ENCODE measurements at places on chromosomes 3 and 15. TPM values are rescaled to one million over a fixed set of nuclear protein-coding genes. Genes with fewer than 3 reads are reported as not detected.

DNA sequence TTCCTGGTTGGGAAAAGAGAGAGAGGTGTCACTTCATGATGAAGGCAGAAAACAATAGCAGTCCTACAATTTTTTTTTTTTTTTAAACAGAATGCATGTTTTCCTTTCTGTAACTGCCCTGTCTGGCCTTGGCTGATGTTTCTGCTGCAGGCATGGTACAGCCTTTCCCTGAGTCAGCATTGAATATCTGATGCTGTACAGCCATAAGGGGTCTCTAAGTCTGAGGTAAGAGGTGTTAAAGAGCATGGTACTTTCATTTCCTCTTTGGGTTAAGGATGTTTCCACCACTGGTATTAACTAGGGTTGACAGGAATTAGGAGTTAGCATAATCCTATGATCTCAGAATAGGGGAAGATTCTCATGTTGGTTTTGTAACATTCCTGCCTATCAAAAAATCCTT is 147.4 kb downstream of the CHST2 start:
- no peaks in the 10 kb centered on the region for H3K27me3 ChIP-seq
- no peak overlapping the region for H3K27ac ChIP-seq
- no peak for DNase-seq
- peaks cover 5% of the 10 kb centered on the region for H3K4me1 ChIP-seq

DNA sequence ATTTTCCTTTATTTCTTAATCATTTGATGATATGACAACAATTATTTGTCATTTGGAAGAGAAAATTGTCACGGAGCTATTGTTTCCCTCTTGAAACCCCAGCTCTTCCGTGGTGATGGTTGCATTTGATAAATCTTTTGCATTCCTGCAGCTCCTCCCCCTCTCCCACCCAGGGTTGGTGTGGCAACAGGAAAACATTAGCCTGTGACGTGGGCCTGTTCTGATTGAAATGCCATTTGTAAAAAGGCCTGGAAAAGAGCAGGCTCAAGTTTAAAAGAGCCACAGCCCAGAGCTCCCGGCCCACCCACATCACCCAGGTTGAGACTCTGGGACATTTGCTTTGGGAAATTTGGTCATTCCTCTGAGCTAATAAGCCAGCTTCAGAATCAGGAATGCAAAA is 282.5 kb downstream of the RPLP1 start:
- no peaks in the 10 kb centered on the region for H3K4me1 ChIP-seq
- H3K27ac ChIP-seq, result no peak overlapping the region
- H3K4me3 ChIP-seq, result no peak overlapping the region
- peaks cover 4% of the 10 kb centered on the region for H3K27me3 ChIP-seq

- no peaks in the 10 kb centered on the region for H3K4me1 ChIP-seq
- no peak overlapping the region for H3K27ac ChIP-seq
- H3K36me3 ChIP-seq, result no peaks in the 10 kb centered on the region
- DNase-seq, result no peak
These were observed 1121.2 kb downstream of the SI start for GRCh38 chr3:163957072-163957471.

DNA sequence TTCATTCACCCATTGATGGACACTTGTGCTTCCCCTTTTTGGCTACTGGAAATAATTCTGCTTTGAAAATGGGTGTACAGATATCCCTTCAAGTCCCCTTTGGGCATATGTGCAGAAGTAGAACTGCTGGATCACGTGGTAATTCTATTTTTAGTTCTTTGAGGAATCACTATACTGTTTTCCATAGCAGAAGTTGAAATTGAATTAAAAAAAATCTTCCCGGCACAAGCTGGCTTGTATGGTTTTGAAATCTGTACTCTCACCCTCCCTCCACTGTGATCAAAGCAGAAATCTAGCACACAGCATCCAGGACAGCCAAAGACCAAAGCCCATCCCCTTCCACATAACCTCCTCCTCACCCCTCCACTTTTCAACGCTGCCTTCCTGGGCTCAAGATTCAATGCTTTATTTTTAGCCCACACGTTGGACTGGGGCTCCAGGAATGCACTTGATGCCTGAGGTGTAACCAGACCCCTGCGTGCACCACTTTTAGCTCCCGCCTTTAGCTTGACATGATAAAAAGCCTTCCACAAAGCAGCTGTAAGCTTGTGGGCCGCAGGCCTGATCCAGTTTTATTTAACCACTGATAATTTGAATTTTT is 29.9 kb downstream of the TMEM40 start:
- peaks cover 1% of the 10 kb centered on the region for H3K27me3 ChIP-seq
- DNase-seq, result no peak
- H3K27ac ChIP-seq, result no peak overlapping the region
- no peak overlapping the region for H3K4me3 ChIP-seq
- no peaks in the 10 kb centered on the region for H3K36me3 ChIP-seq
- no peaks in the 10 kb centered on the region for H3K4me1 ChIP-seq

DNA sequence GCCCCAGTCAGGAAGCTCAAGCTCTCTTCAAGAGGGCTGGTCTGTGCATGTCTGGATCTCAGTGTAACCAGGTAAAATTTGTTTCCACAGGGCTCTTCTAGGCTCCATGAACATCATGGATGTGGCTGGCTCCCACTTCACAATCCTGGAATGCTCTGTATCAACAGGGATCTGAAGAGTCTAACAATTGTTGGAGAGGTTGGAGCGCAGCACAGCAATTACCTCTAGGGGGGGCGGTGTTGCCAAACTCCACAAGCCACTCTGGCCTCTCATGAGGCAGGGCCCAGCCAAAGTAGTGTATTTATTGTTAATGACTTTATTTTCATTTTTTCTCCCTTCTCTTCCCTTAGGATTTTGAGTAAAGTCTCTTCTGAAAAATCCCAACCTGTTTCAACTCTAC is 6.1 kb upstream of the EIF2B5 start:
- no peaks in the 10 kb centered on the region for H3K36me3 ChIP-seq
- no peaks in the 10 kb centered on the region for H3K27me3 ChIP-seq
- H3K27ac ChIP-seq, result no peak overlapping the region
- no peak overlapping the region for H3K4me3 ChIP-seq

GRCh38 chr3:119639494-119640350 is 20.7 kb downstream of the POPDC2 start:
- H3K4me3 ChIP-seq, result no peak overlapping the region

- H3K4me3 ChIP-seq, result no peak overlapping the region
- DNase-seq, result no peak
- H3K27me3 ChIP-seq, result no peaks in the 10 kb centered on the region
- H3K27ac ChIP-seq, result no peak overlapping the region
- H3K36me3 ChIP-seq, result peaks cover 14% of the 10 kb centered on the region
- no peaks in the 10 kb centered on the region for H3K4me1 ChIP-seq
These were observed 39.2 kb downstream of the CCK start for GRCh38 chr3:42226470-42227425.

DNA sequence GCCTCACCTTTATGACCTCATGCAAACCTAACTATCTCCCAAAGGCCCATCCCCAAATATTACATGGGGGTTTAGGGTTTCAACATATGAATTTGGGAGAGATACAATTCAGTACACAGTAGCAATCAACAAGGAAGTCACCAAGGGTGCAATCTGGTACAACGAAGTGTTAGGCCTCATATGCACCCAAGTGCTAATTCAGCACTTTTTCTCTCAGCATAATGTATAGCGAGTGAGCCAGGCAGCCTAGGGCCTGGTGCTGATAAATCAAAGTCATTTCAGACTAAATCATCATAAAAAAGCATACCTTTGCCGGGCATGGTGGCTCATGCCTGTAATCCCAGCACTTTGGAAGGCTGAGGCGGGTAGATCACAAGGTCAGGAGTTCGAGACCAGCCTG is 11.7 kb upstream of the KBTBD8 start:
- peaks cover 3% of the 10 kb centered on the region for H3K27me3 ChIP-seq
- no peaks in the 10 kb centered on the region for H3K4me1 ChIP-seq
- no peaks in the 10 kb centered on the region for H3K36me3 ChIP-seq
- H3K4me3 ChIP-seq, result no peak overlapping the region

GRCh38 chr15:89822951-89823711 is 8.5 kb upstream of the ANPEP start:
- no peak for DNase-seq
- no peak overlapping the region for H3K27ac ChIP-seq

DNA sequence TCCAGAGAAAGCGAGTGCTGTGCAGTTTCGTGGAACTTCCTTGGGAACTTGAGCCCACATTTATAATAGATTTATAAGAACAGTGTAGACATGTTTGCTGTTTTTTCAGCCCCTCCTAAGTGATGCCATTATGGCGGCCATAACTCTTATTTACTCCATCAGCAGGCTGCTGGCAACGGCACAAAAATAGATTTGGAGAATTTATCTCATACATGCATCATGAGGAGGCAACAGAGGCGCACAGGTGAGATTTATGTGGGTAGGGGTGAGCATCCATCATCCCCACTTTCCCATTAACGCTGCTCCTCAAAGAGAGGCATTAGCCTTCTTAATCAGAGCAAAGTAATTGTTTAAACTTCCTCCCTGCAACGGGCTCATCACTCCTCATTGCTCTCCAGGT is 182.5 kb downstream of the RAB11A start:
- no peak for DNase-seq
- peaks cover 2% of the 10 kb centered on the region for H3K27me3 ChIP-seq
- H3K27ac ChIP-seq, result no peak overlapping the region

The SOX2 gene
- not detected for total RNA-seq

The ZNF710 gene
- total RNA-seq, result 17.2 TPM
